ENCODE measurements at places on chromosomes 6 and 20.

DNA sequence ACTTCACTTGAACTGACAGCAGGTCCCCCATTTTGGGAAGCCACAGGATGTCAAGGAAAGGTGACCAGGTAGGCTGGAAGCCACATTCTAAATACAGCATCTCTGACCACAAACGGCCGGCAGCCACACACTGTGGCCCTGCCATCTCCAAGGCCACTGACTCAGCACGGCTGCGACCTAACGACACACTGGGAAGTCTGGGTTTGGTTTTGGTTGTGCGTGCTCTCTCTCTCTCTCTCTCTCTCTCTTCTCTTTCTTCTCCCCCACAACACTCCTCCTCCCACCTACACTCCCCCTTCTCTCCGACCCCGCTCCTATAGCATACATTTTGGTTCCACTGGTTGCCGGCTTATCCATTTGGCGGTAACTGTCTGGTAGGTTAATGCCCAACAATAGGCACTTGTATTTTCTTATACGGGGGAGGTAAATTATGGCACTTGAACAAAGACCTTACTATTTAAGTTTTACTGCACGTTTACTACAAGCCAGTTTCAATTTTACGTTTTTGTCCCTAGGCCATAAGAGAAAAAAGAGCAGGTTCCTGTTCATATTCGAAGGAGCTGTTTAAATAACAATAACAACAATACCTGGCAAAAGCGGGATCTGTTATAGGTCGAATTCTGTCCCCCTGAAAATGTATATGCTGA lies 103.6 kb downstream of the GMDS start:
- no peak for DNase-seq

DNA sequence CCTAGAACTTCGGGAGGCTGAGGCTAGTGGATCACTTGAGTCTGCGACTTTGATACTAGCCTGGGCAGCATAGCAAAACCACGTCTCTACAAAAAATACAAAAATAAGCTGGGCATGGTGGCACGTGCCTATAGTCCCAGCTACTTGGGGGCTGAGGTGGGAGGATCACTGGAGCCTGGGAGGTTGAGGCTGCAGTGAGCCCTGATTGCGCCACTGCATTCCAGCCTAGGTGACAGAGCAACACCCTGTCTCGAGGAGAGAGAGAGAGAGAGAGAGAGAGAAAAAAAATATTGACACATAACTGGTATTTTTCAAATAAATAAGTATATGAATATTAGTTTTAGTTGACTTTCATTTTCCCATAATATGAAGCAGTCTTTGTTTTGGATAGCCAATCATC lies 222.2 kb downstream of the BTBD9 start:
- DNase-seq = no peak

DNA sequence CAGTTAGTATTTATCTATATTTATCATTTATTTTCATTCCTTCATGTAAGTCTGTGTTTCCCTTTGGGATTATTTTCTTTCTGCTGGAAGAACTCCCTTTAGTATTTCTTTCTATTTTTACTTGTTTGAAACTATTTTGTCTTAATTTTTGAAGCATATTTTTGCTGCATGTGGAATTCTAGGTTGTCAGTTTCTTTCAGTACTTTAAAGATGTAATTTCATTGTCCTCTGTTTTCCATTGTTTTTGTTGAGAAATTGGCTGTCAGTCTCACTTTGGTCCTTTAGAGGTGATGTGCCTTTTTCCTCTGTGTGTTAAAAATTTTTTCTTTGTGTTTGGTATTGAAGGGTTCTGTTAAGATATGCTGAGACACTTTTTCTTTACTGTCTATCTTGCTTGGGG lies 17.1 kb downstream of the RNF182 start:
- DNase-seq = no peak

- DNase-seq = no peak
Measured at GRCh38 chr20:48107560-48107959, 322.3 kb upstream of the SULF2 start.

- DNase-seq = no peak
Measured at GRCh38 chr6:167781066-167781767, 45.5 kb upstream of the AFDN start.

- no peak for DNase-seq
Measured at GRCh38 chr20:53929974-53930650, 140.3 kb downstream of the BCAS1 start.

GRCh38 chr20:48877304-48877703 lies 44.2 kb upstream of the ARFGEF2 start:
- DNase-seq = no peak

GRCh38 chr6:28734443-28734959 lies 189.3 kb downstream of the TRIM27 start:
- no peak for DNase-seq

GRCh38 chr6:35668744-35669450 lies 19.8 kb downstream of the FKBP5 start:
- DNase-seq = no peak

GRCh38 chr20:5691918-5692618 lies 58.1 kb upstream of the SHLD1 start:
- DNase-seq = no peak

DNA sequence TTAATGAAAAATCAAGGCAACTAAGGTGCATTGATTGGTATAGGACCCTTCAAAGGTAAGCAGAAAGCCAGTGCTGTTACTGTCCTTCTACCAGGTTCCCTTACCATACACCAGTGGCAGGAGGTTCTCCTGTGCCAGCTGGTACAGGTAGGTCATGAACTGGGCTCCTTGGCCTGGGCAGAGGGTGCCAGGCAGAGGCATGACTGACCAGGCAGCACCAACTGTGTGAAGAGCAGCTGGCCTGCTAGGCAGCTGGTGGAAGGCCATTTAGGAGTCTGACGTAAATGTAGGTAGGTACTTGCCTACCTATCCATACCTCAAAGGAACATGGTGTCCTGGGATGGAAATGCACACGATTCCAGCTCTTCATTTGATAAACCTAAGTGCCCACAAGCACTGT lies 23.3 kb downstream of the PCNA start:
- no peak for DNase-seq

DNA sequence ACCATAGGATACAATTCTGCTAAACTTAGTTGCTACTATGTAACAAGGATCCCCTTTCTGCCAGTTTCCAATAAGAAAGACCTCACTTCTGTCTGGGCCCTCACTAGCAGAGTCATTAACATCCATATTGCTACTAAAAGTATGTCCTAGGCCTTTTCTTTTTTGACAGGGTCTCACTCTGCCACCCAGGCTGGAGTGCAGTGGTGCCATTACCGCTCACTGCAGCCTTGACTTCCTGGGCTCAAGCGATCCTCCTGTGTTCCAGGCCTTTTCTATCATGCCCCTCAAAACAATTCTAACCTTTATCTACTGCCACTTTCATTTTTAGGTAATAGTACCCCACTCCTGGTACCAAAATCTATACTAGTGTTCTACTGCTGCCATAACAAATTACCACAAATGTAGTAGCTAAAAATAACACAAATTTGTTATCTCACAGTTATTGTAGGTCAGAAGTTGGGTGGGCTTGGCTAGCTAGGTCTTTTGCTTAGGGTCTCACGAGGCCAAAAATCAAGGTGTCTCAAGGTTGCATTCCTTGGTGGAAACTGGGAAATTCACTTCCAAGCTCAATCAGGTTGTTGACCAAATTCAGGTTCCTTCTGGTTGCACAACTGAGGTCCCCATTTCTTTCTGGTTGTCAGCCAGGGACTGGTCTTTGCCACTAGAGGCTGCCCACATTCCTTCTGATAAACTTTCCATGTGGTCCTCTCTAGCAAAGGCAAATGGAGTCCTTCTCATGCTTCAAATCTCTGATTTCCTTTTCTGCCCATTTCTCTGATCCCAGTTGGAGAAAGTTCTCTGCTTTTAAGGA lies 3.0 kb downstream of the CSNK2A1 start:
- DNase-seq = no peak

DNA sequence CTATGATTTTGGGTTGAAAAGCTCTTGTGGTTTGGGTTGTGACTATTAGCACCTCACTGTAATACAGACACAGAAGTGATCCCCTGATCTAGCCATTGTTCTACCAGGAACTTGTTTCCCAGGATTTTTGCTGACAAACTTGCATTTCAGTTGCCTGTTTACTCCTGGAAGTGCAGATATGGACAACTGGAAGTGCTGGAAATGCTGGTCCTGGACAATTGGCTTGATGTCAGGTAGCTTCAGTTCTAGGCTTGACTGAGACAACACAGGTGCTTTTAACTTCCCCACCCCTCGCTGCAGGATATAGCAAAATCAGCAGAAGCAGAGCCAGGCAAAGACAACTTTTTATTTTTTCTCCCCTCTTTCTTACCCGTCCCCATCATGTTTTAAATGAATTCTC lies 27.1 kb upstream of the FBXO30 start:
- no peak for DNase-seq

- DNase-seq = no peak
Measured at GRCh38 chr6:151293688-151294016, 53.9 kb downstream of the AKAP12 start.

DNA sequence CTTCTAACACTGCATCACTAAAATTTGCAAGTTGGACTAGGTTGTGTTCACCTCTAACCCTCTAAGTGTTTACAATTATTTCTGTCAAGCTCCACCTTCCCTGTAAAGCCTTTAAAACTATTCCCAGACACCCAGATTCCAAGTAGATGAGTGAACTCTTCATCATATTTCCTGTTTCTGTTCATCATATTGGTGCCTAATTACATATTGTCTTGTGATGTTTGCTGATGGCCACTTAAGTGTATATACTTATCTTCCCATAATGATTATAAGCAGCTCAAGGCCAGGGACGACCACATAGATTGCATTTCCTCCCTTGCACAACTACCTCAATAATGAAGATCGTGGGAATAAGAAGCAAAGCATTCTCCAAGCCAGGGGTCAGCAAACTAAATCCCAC lies 16.8 kb downstream of the TNFRSF21 start:
- DNase-seq = no peak
